ENCODE measurements at places on chromosomes 6 and 20.

GRCh38 chr6:13872681-13873080, 52.1 kb upstream of the RNF182 start:
- DNase-seq = no peak

GRCh38 chr20:15836634-15837033, 736.6 kb downstream of the KIF16B start:
- DNase-seq = no peak

DNA sequence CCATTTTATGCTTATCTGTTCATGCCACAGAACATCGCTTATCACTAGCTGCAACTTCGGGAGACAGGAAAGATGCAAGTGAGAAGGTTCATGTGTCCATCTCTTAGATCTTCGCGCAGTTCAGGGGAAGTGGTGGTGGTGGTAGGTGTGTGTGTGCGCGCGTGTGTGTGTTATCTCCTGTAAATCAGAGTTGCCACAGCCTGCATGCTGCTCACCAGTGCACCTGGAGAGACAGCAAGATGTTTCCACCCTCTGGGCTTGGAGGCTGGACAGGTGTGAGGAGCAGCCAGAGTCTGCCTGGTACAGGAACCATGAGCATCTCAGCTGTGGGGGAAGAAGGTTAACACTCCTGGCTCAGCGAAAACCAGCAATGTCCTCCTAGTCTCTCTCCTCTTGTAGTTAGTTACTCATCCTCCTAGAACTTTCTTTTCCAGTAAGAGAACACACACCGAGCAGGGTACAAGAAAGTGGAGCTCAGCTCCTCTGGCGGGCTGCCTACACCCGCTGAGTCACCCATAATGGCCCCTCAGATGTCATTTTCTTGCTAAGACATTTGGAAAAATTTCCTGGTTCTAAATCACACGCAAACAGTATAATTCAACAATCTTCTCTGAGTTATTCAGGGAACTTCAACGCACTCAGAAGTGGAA, 5.1 kb upstream of the TUBB1 start:
- DNase-seq = no peak

GRCh38 chr20:31821427-31821826, 2.3 kb downstream of the MYLK2 start:
- no peak for DNase-seq

GRCh38 chr20:3164763-3165410, 5.2 kb upstream of the FASTKD5 start:
- DNase-seq = no peak

DNA sequence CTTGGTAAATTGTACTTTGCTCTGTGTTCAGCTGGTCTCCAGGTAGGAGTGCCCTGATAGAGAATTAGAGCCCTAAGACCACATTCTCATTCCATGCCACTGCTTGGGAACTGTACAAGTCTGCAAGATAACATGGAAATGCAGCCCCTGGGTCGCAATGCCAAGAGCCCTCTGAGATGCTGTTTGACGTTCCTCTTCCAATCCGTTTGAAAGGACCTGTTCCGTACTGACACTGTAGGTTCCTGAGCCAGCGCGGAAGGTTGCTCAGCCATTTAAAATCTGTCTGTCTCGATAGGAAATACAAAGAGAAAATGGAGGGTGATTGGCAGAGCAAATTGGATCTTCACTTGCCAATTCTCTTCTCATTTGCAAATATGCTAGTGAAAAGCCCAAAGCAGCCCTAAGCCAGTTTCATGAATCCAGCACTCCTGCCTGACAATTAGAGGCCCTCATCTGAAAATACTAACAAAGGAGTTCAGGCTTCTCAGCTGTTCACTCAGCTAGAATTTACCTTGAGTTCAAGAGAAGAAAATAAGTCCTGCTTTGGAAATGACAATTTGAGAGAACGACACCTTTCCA, 100.6 kb upstream of the AFDN start:
- no peak for DNase-seq

DNA sequence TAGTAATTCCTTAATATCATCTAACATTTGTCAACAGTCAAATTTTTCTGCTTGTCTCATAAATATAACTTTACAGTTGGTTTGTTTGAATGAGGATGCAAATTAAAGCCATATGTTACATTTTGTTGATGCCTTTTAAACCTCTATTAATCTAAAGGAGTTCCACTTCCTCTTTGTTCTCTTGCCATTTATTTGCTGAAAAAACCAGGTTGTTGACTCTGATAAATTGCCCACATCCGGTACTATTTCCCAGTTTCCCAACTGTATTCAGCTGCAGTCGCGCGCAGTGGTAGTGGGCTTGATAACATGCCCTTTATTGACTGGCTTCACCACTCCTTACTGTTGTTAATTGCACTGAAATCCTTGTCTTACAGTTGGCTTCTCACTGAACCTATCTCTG, 32.8 kb upstream of the SIRPB2 start:
- no peak for DNase-seq

GRCh38 chr20:10497283-10497682, 62.2 kb downstream of the SLX4IP start:
- DNase-seq = no peak

GRCh38 chr6:169388395-169389166, 134.9 kb upstream of the THBS2 start:
- no peak for DNase-seq

GRCh38 chr6:51644426-51644825, 443.0 kb downstream of the PKHD1 start:
- no peak for DNase-seq

DNA sequence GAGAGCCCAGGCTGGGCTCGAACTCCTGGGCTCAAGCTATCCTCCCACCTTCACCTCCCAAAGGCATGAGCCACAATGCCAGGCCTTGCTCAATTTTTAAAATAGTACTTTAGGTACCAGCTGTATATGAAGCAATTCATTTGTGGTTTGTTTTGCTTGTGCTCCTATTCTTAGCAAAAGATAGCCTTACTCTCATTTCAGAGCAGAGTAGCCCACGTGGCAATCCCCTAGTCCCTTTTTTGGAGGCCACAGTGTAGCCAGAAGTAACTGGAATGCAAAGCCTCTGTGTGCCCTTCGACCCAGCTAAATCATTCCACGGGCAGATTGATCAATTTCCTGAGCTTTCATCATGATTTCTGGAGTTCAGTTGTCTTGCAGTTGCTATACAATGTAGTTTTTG, 372.2 kb downstream of the NRN1 start:
- no peak for DNase-seq

- no peak for DNase-seq
These were observed 5.0 kb downstream of the NCOA5 start for GRCh38 chr20:46084805-46085178.

GRCh38 chr6:906920-907319, 214.0 kb upstream of the EXOC2 start:
- DNase-seq = no peak

GRCh38 chr20:13625304-13625979, 13.3 kb downstream of the TASP1 start:
- DNase-seq = no peak

- no peak for DNase-seq
These were observed 35.8 kb downstream of the RREB1 start for GRCh38 chr6:7143476-7143974.

DNA sequence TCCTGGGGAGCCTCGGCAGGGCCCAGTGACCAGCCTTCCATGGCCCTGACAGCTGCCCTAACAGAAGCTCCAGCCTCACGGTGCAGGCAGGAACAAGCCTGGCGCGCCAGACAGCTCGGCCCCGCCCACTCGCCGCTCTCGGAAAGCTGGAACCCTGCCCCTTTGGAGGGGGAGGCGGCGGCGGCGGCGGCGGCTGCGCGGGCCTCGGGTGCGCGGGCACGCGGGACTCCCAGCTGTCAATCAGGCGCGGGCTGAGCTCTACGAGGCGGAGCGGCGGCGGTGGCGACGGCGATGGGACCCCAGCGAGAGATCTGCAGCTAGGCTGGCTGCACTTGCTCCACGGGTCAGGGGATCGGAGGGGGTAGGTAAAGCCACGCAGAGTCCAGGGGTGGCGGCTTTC, at the start of gene NRSN1:
NRSN1 (plus strand) TSS at position 236 of the 400 bp plus-strand sequence. CDS start 8,113 bp downstream, outside the sequence.
- no peak for DNase-seq

DNA sequence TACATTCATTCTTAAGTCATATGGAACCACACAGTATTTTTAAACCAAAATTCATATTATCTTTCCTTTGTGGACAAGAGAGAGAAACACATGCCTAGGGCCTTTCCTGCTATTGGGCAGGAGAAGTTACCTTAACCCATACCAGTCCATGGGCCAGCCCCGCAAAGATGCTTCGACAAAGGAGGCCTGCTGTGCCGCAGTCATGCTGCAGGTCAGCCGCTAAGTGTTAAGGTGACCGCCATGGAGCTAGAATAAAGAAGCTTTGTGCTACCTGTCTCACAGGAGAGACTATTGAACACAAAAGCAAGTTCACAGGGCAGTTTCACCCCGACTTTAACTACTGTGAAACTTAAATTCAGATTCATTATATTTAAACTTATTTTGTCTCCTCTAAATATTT, 62.3 kb upstream of the TMEM181 start:
- DNase-seq = no peak

GRCh38 chr6:41545247-41545702, 906 bp upstream of the FOXP4 start:
- DNase-seq = no peak

GRCh38 chr6:41767112-41767833, 12.4 kb downstream of the FRS3 start:
- no peak for DNase-seq

GRCh38 chr20:57683287-57683686, 26.5 kb downstream of the PMEPA1 start:
- DNase-seq = no peak

GRCh38 chr6:137755284-137755683, 111.8 kb upstream of the TNFAIP3 start:
- DNase-seq = no peak

GRCh38 chr6:142551274-142551811, 249.5 kb downstream of the ADGRG6 start:
- DNase-seq = peak; percentile 70

- no peak for DNase-seq
These were observed 123.0 kb downstream of the UTRN start for GRCh38 chr6:144408161-144408560.

- no peak for DNase-seq
These were observed 611 bp downstream of the EPB41L2 start for GRCh38 chr6:131062241-131063027.

- DNase-seq = no peak
These were observed 215.1 kb upstream of the TBX18 start for GRCh38 chr6:84979541-84979940.
